ENCODE measurements at places on chromosomes 3 and 15. TPM values are rescaled to one million over a fixed set of nuclear protein-coding genes. Genes with fewer than 3 reads are reported as not detected.

ACKR4 gene
- total RNA-seq: 1.9 TPM

CFAP91 gene
- 2.1 TPM for total RNA-seq

DNA sequence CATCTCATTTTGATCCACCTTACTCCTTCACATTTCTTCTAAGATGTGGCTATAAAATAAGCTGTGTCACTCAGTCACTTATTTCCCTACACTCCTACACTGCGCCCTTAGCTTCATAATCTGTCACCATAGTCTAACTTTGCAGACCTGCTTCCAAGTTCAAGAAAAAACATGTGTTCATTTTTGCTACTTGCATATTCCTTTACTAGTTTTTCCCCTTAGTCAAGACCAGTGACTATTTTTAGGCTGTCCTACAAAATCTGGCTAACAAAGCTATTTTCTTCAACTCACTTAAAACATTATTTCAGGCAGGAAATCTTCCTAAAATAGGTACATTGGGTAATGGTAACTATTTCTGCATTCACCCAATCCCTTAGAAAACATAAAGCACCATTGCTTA lies 272.5 kb downstream of the TBC1D5 start:
- H3K4me1 ChIP-seq: no peaks in the 10 kb centered on the region
- no peak overlapping the region for H3K4me3 ChIP-seq
- H3K36me3 ChIP-seq: peaks cover 3% of the 10 kb centered on the region
- no peak for DNase-seq
- no peak overlapping the region for H3K27ac ChIP-seq

GRCh38 chr15:98823012-98823458 lies 174.7 kb downstream of the IGF1R start:
- H3K27me3 ChIP-seq: no peaks in the 10 kb centered on the region
- peaks cover 9% of the 10 kb centered on the region for H3K4me1 ChIP-seq
- H3K27ac ChIP-seq: no peak overlapping the region
- no peak for DNase-seq
